ENCODE measurements at places on chromosomes 2 and 18. TPM values are rescaled to one million over a fixed set of nuclear protein-coding genes. Genes with fewer than 3 reads are reported as not detected.

Gene CNDP1
- 0.35 TPM for total RNA-seq

Gene MAP3K20
- 78.2 TPM for total RNA-seq

Gene ZNF521
- 44.1 TPM for total RNA-seq

Gene NTSR2
- total RNA-seq, result 3.2 TPM

Gene RTP5
- 0.10 TPM for total RNA-seq

- peak; percentile 84 for DNase-seq
Measured at GRCh38 chr2:26764078-26764887, at the start of gene SLC35F6. TSS of gene SLC35F6 (plus strand) at chr2:26764284. CDS start at chr2:26764350, 66 bp downstream.

- no peak for DNase-seq
Measured at GRCh38 chr2:239807568-239807967, 217.6 kb downstream of the NDUFA10 start.

- DNase-seq, result peak; percentile 51
Measured at GRCh38 chr2:45771261-45771660, 119.8 kb downstream of the PRKCE start.

GRCh38 chr2:24080701-24081100 is 3.9 kb downstream of the TP53I3 start:
- DNase-seq, result no peak

- no peak for DNase-seq
Measured at GRCh38 chr18:4068552-4069158, 386.5 kb downstream of the DLGAP1 start.

DNA sequence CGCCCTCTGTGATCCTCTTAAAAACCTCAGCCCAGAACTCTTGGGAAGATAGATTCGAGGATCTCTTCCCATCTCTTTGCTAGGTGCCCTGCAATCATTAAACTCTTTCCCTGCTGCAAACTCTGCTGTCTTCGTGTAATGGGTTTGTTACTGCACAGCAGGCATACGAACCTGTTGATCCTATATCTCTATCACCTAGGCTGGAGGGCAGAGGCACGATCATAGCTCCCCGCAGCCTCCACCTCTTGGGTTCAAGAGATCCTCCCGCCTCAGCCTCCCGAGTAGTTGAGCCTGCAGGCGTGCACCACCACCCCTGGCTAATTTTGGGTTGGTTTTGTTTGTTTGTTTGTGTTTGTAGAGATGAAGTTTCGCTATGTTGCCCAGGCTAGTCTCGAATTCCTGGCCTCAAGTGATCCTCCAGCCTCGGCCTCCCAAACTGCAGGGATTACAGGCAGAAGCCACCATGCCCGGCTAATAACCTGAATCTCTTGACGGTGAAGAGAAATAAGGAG is 493 bp upstream of the BBS5 start:
- no peak for DNase-seq
